ENCODE measurements at places on chromosomes 11 and 22. TPM values are rescaled to one million over a fixed set of nuclear protein-coding genes. Genes with fewer than 3 reads are reported as not detected.

Gene BARX2
- not detected for total RNA-seq

Gene CDC42BPG
- 0.58 TPM for total RNA-seq

Gene FOLR3
- 1.1 TPM for total RNA-seq

Gene PTH
- total RNA-seq: not detected

Gene BTBD18
- total RNA-seq: not detected

- no peak for DNase-seq
Observed at GRCh38 chr11:16935518-16936302, 78.5 kb downstream of the PLEKHA7 start.
